ENCODE measurements at places on chromosomes 1 and 21.

DNA sequence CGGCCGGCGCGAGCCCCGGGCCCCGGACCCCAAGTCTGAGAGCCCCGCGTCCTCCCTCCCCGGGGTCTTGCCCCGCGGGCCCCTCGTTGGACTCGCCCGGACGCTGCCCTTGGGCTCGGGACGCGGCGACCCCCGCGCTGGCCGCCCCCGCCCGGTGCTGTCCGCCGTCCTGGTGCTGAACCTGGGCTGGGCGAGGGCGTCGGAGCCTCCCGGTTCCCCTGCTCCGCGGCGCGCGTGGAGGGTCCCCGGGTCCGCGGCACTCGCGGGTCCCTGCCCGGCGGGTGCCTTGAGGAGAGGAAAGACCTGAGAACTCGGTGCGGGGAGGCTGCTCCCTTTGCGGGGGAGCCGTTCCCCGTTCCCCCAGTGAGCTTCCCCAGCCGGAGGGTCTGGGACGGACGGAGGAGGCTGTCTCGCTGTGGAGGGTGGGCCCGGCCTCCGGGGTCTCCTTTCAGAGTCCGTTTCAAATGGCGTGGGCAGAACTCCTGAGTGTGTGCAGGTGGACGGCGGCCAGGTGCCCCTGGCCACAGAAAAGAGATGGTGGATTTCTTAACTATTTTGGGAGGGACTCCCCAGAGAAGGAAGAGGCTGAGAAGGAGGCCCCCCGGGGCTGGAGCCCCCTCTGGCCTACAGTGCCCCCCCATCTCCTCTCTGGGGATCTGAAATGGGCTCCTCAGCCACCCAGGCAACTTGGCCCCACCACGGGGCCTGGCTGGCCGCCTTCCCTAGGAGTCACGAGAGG lies 595 bp downstream of the GABRD start:
- no peak for DNase-seq

- DNase-seq: peak; percentile 96
Measured at GRCh38 chr1:153566414-153567371, 1.0 kb upstream of the S100A2 start.

DNA sequence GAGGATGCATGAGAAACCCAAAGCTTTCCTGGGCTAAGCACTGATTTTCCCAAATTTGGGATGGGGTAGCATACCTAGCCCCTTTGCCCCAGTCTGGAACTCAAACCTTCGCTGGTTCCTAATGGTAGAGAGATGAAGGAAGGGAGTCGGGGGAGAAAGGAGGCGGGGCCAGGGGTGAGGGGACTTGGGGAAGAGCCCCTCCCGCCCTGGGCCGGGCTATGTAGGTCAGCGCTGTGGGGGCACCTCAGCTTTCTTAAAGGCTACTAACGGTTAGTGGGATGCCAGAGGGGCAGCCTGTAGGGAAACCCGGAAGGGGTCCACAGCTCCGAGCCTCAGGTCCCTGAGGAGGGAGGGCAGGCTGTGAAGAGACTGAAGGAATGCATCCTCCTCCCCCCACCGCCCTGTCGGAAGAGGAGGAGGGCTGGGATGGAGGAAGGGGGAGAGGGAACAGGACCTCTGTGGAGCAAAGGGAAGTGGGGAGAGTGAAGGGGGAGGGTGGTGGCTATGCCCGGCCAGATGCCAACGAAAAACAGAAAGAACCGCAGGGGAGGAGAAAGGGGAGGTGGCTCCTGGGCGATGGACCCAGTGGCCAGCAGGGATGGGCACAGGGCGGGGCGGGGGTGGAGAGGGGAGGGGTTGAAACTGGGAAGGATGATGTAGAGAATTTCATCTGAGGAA lies 1.3 kb downstream of the CADM3 start:
- DNase-seq: no peak

DNA sequence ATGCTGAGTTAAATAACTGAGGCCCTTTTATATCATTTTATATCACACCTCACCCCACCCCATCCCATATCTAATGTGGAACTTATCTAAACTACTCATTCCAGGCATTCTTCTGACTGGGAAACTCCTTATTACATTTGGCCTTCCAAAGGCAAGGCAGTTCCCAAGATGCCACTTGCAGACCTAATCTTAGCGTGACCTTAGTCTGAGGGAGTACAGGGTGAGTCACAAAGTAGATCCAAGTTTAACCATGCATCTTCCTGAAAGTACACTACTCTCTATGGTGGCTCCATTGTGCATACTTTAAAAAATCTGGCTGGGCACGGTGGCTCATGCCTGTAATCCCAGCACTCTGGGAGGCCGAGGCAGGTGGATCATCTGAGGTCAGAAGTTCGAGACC lies 353.6 kb upstream of the C1orf87 start:
- no peak for DNase-seq

GRCh38 chr1:198676253-198676652 lies 37.4 kb downstream of the PTPRC start:
- no peak for DNase-seq

DNA sequence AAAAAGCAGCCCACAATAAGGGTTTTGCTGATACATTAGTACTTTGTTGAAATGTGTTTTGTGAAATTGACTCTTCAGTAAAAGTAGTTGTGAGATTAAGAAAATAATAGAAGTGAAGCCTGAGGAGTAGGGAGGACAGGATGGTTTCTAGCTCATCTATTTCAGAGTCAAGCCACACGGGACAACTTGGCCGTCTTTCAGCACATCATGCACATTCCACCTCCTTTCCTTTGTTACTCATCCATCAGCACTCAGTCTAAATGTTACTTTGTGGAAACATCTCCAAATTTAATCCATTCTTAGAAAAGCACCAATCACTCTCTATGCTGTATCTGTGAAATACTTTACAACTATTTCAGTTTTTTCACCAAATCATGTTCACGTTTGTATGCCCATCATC lies 223.3 kb downstream of the FGGY start:
- no peak for DNase-seq

DNA sequence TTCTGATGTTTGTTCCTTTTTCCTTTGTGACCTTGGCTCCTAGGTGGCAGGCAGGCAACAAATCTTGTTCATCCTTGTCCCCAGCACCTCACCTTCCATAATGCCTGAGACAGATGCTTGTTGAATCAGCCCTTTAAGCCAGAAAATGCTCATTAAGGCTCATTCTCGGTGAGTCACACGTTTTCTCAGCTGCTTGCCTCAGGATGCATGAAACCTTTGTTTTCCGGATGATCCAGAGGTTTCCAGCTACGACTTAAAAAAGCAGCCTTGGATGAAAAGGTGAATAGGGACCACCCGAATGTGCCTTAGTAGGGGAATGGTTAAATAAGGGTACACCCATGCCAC lies 4.6 kb upstream of the ATP13A2 start:
- DNase-seq: no peak

- DNase-seq: no peak
Measured at GRCh38 chr1:61190618-61191432, 108.5 kb downstream of the NFIA start.

GRCh38 chr21:15122241-15122640 lies 57.4 kb upstream of the NRIP1 start:
- DNase-seq: no peak

DNA sequence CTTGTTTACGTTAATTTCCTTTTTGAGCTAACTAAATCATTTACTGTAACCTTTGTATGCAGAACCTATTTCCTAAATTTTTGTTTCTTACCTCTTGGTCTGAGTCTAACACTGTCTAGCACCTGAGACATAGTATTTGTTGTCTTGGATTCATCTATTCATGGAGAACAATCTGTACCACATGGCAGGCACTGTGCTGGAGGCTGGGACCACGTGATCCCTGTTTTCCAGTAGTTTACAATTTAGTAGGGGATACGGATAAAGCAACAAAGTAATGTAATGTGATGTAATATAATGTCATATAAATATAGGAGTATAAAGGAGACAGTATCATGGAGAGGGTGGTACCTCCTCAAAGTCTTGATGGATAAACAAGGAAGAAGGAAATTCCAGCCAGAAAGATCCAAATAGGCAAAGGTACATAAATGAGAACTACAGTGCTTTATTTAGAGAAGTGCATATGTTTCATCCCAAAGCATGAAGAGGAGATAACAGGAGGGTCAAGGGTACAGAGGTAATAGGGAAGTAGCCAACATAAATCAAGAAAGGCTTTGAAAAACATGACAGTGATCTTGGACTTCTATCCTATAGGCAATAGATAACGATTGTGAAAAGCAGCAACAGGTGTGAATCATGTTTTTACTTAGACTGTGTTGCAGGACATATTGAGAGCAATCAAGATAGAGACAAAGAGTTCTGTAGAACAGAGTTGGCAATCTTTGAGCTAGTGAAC lies 25.9 kb upstream of the CLCA4 start:
- no peak for DNase-seq

- no peak for DNase-seq
Measured at GRCh38 chr1:98367426-98367825, 294.1 kb upstream of the SNX7 start.

- peak; percentile 31 for DNase-seq
Measured at GRCh38 chr1:11990303-11991032, 10.2 kb downstream of the MFN2 start.

DNA sequence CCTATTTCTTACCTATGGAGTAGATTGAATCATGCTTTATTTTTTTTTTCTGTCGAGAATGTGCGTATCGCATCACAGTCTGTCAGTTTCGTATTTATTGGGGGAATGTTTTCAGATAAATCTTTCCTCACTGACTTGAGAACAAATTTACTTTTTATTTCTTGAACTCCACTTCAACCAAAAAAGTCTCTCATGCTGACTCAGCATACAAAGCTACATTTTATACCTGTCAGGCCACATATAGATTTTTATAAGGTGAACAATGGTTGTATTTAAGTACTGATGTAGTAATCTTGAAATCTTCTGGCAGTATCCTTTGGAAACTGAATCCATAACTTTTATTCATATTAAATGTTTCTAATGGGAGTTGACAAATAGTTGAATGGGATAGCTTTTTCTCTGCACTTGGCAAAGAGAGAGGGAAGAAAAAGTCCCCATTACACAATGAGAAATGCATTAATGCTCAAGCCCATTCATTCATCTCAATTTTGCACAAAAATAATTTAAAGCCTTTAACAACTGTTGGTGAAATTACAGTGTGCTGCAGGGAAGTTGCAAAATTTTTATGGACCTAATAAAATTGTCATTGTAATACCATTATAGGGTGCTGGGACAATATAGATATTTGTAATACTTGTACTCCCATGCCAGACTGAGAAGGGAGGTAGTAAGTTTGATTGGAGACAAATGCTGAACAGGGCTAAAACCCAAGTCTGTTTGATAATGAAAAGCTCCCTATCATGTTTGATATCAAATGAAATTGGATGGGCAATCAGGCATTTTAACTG lies 367.6 kb downstream of the HLX start:
- no peak for DNase-seq

GRCh38 chr1:111648806-111649205 lies 29.2 kb downstream of the RAP1A start:
- peak; percentile 40 for DNase-seq

- DNase-seq: no peak
Measured at GRCh38 chr21:25342816-25343215, 264.5 kb downstream of the MRPL39 start.

GRCh38 chr1:100361511-100362089 lies 9.3 kb downstream of the CDC14A start:
- no peak for DNase-seq

GRCh38 chr1:165856606-165857005 lies 29.2 kb downstream of the UCK2 start:
- DNase-seq: no peak

- DNase-seq: no peak
Measured at GRCh38 chr1:117003223-117003875, 1.8 kb downstream of the CD101 start.

All from hematopoietic multipotent progenitor cell treated with erythropoietin and hydrocortisone succinate and interleukin-3 and kit ligand, for 15 days (in vitro differentiated cells).